ENCODE measurements at places on chromosomes 7 and 10.

GRCh38 chr10:119335671-119336353 lies 128.4 kb downstream of the GRK5 start:
- no peak for DNase-seq

DNA sequence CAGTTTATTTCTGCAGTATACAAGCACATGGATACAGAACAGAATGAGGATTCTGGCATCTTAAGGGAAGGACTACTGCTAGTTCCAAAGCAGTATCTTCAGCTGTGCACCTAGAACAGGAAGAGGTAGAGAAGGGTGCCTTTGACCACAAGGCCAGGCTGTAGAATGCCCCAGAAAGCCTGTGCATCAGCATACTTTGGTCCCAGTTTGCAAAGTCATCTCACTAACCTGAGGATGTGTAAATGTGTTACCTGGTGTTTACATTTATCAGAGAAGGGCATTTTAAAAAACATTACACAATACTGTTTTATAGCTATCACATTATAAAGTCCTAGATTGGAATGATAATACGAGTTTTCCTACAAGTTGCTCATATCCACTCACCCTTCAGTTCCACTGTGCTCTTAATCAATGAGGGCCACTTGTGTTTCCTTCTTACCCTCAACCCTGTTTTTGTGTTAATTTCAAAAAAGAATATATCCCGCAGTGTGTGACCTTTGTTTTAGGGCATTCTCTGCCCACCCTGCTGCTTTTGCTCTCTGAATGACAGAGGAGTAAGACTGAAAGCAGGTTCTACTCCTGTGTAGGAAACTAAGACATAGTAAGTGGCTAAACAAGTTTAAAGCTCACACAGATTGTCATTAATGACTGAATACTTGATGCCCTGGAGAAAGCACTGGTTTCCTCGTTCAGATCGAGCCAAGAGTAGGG lies 3.4 kb downstream of the SLC35G1 start:
- DNase-seq: no peak

- DNase-seq: no peak
These were observed 7.3 kb upstream of the RHOBTB1 start for GRCh38 chr10:60951272-60951724.

GRCh38 chr7:52592698-52593097 lies 442.7 kb upstream of the POM121L12 start:
- DNase-seq: no peak

DNA sequence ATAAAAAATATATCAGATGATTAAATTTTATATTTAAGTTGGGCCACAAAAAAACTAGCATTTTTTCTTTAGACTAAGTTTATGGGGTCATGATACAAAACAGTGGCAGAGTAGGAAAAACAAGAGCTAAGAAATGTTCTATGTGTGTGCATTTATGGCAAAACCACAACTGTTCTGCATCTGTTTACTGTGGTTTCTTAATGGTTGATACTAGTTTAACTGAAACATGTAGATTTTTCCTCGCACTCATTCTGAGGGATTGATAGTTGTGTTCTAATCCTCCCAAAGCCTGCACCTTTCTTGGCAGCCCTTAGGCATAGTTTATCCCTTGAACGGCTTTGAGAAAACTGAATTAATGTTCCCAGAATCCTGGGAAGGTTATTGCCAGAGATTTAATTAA lies 66.6 kb upstream of the PHYHIPL start:
- DNase-seq: no peak

GRCh38 chr7:83832009-83832408 lies 183.1 kb upstream of the SEMA3E start:
- no peak for DNase-seq

All from midbrain (tissue), 1 donor.